ACHN (cell line): ENCODE measurements at places on chromosomes 16 and 17.

DNA sequence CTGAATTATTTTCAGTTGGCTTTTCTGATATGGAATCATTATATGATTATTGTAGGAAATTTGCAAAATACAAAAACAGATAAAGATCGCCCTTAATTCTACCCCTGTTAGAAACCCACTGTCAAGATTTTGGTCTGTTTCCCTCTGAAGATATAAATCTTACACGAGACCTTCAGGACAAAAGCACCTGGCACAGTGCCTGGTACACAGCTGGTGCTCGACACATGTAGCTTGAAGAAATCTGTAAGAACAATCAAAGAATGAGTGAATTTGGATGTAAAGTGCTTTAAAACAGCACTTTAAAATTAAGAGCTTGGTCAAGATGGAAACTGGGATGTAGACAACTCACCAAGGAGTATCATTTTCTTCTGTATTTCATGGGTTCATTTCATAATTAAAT lies 181.1 kb downstream of the C16orf78 start:
- DNase-seq: no peak

DNA sequence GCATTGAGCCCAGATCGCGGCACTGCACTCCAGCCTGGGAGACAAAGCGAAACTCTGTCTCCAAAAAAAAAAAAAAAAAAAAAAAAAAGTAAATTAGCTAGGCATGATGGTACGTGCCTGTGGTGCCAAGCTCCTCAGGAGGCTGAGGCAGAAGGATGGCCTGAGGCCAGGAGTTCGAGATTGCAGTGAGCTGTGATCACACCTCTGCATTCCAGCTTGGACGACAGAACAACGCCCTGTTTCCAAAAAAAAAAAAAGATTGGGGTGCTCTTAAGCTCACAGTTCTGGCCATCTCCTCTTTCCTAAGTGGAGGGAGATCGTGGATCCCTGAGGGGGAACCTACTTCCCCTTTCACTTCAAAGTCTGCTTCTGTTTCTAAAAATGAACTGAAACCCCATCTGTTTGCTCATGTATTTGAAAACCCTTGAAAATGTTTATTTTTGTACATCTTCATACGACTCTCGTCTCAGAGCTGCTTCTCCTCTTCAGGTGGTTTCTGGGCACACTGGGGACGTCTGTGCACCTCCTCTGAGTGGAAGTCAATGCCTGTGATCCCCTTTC lies 138.8 kb downstream of the PRKCA start:
- DNase-seq: no peak

GRCh38 chr17:20128036-20128667 lies 119.0 kb downstream of the SPECC1 start:
- DNase-seq: no peak

DNA sequence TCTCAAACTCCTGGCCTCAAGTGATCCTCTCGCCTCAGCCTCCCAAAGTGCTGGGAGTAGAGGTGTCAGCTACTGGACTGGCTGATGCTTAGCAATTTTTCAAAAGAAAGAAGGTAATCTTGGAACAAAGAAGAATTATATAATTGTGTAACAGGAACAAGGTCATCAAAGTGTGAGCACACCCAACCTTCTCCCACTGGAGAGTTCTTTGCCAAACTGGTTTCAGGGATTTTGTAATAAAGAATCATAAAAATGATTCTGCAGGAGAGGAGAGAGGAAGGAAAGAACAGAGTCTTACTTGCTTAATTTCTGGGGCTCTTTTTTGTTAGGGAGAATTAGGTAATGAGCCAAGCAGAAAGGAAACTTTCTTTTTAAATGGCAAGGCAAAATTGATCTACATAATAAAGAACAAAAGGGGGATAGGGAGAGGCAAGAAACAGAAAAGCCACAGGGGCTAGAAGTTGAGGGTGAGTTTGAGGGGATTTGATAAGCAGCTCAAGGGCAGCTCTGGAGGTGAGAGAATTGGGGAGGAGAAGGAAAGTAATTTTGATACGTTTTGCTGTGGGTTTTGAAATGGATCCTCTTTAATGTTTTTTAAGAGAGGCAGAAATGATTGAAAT lies 21.3 kb downstream of the CHD9NB start:
- no peak for DNase-seq

GRCh38 chr17:43018008-43018853 lies 4.0 kb downstream of the VAT1 start:
- no peak for DNase-seq

DNA sequence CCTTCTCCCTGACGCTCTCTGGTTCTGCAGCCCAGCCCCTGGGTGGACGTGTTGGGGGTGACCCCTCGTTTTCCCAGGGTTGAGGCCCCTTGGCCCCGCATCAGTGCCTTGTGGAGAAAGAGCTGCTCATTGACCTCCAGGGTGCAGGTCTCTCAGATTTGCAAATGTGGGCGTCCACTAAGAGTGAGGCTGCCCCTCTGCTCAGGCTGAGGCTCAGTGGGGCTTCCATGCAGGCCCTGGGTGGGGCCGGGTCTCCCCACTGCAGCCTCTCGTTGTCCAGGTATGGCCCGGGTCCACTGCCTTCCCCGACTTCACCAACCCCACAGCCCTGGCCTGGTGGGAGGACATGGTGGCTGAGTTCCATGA lies 9.0 kb downstream of the GAA start:
- DNase-seq: no peak

GRCh38 chr17:3622977-3623594 lies 13.0 kb downstream of the SHPK start:
- no peak for DNase-seq

DNA sequence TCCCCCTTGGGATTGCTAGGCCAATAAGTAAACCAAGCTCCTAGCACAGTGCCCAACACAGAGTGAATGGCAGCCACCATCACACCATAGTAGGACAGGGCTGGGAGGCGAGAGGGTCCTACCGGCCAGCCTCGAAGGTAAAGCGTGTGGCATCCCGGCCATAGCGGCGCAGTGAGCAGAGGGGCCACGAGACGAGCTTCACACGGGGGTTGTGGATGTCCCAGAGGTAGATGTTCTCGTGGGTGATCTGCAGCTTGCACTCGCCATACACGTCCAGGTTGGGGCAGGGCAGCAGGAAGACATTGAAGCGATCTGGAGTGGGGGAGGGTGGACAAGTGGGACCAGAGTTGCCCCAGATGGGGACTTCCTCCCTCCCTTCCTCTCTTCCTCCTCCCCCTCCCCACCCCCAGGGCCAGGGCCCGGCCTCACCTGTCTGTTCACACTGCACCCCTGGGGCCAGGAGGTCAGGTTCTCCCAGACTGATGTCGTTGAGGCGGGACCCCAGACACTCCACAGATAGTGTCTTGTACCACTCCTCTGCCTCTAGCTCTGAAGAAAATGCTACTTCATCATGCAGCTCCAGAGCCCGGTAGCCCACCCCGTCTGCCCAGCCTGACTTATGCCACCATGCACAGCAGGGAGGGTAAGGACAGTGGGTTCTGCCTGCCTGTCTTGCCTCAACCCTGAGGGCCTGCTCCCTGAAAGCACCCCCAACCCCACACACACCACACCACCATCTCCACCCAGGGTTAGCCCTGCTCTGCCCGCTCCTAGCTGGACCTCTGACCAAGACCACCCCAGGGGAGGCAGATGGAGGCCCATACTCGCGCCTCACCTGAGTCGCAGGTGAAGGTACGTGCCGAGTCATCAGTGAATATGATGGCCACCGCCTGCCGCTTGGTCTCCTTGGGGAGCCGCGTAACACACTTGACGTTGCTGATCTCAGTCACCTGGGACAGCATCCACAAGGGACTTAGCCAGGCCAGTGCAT lies 11.3 kb downstream of the DOK4 start:
- no peak for DNase-seq

DNA sequence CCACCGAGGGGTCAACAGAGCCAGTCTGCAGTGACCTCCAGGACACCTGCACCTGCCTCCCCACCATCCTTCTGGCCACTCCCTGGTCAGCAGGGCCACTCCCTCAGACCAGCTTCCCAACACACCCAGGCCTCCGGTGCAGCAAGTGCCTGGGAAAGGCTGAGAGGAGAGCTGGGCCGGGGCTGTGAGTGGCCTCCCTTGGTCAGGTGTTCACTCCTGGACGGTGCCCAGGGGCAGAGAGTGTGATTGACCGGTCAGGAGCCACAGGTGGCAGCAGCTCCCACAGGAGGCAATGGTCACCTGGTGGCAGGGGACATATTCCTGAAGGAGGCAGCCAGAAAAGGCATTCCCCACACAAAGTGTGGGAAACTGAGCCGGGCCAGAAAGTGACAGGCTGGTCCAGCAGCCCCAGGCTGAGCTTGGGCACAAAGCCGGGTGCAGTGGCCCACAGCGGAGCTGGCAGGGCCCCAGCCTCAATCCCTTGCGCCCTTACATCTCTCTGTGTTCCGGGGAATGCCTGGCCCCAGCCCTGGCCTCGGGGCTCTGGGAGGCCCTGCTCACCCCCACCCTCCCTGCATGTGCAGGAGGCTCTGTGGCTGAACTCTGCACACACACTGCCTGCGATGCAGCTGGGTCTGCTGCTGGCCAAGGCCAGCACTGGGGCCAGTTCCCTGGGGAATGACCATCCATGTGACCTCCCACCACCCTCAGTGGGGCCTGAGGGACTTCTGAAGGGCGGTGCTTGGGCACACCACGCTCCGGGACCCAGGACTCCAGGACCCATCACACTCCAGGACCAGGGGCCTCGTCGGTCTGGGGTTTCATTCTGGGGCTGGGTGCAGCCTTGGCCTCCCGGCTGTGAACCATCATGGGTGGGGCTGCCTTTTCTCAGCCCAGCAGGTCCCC lies 1.2 kb upstream of the C17orf99 start:
- peak; percentile 30 for DNase-seq

DNA sequence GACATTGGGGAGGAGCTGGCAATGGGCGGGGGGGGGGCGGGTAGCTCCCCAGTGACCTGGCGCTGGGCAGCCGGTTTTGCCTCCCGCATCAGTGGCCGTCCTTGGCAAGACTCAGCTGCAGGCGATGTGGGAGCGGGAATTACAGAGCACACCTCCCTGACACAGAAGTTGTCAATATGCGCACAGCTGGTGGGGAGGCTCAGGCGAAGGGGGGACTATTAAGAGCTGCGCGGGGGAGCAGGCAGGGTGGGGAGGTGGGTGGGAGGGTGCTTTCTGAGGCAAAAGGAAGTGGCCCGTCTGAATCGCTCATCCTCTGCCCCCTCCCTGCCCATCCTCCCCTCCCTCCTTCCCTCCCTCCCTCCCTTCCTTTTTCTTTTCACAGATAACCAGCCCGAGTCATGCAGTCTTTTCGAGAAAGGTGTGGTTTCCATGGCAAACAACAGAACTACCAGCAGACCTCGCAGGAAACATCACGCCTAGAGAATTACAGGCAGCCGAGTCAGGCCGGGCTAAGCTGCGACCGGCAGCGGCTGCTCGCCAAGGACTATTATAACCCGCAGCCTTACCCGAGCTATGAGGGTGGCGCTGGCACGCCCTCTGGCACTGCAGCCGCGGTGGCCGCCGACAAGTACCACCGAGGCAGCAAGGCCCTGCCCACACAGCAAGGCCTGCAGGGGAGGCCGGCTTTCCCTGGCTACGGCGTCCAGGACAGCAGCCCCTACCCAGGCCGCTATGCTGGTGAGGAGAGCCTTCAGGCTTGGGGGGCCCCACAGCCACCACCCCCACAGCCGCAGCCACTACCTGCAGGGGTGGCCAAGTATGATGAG lies 44.0 kb downstream of the SREBF1 start:
- DNase-seq: no peak

DNA sequence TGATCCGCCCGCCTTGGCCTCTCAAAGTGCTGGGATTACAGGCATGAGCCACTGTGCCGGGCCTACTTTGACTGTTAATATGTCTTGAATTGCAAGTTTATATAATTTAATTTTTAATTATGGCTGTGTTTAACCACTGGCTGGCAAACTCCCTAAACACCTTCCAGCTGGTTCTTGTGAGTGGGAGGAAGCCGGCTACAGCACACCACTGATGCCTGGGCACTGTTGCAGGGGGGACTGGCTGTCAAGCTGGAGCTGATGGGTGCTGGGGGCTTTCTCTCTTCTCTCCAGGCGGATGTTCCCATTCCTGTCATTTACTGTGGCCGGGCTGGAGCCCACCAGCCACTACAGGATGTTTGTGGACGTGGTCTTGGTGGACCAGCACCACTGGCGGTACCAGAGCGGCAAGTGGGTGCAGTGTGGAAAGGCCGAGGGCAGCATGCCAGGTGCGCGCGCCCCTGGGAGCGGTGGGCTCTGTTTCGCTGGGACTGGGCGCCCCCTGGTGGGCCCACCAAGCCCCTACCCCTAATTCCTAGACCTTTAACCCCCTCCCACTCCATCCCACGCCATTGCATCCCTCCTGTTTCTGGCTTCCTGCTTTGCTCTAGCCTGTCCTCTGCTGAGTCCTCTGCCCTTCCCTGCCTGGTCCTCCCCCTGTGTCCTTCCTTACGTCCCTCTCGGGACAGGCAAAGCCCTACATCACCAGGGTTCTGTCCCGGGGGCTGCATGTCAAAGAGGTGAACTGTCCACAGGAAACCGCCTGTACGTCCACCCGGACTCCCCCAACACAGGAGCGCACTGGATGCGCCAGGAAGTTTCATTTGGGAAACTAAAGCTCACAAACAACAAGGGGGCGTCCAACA lies 9.5 kb downstream of the TBX21 start:
- peak; percentile 22 for DNase-seq

- DNase-seq: no peak
Measured at GRCh38 chr17:44334727-44335126, 10.1 kb upstream of the SLC25A39 start.

- no peak for DNase-seq
Measured at GRCh38 chr17:18197535-18198194, 14.0 kb downstream of the ALKBH5 start.

- peak; percentile 19 for DNase-seq
Measured at GRCh38 chr17:3043737-3044365, 19.6 kb downstream of the OR1D5 start.

GRCh38 chr17:6908807-6909206 lies 77.3 kb upstream of the TEKT1 start:
- no peak for DNase-seq

DNA sequence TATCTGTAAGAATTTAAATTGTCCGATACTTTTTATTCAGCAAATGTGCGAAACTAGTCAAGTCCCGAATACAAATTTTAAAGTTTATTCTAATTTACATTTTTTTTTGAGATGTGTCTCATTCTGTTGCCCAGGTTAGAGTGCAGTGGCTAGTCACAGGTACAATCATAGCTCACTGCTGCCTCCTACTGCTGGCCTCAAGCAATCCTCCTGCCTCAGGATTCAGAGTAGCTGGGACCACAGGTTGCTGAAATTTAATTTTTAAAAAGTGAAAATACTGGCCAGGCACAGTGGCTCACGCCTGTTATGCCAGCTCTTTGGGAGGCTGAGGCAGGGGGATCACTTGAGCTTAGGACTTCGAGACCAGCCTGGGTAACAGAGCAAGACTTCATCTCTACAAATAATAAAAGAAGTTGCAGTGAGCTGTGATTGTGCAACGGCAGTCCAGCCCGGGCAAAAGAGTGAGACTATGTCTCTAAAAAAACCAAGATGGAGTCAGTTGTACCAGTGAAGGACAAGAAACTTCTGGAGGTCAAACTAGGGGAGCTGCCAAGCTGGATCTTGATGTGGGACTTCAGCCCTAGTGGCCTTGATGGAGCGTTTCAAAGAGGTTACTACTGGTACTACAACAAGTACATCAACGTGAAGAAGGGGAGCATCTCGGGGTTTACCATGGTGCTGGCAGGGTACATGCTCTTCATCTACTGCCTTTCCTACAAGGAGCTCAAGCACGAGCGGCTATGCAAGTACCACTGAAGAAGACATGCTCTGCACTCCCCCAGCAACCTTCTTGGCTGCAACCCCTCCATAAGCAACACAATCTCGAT lies 5.6 kb downstream of the POLG2 start:
- peak; percentile 59 for DNase-seq

- no peak for DNase-seq
Measured at GRCh38 chr17:73045724-73046123, 46.8 kb downstream of the SLC39A11 start.
